Inflammatory macrophage treated with lipopolysaccharide for 4 hours (primary cell): ENCODE measurements at places on chromosomes 6 and 20.

GRCh38 chr6:67694127-67694526 is 941.0 kb upstream of the ADGRB3 start:
- DNase-seq = no peak

- peak; percentile 28 for DNase-seq
Observed at GRCh38 chr20:24980291-24981053, 12.1 kb downstream of the APMAP start.

GRCh38 chr6:123909989-123910388 is 106.3 kb downstream of the NKAIN2 start:
- no peak for DNase-seq

DNA sequence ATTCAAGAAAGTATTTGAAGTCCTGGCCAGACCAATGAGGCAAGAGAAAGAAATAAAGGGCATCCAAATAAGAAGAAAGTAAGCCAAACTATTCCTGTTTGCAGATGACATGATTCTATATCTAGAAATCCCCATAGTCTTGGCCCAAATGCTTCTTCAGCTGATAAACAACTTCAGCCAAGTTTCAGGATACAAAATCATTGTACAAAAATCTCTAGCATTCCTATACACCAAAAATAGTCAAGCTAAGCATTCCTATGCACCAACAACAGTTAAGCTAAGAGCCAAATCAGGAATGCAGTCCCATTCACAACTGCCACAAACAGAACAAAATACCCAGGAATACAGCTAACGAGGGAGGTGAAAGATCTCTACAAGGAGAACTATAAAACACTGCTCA is 60.1 kb upstream of the PHIP start:
- DNase-seq = no peak

DNA sequence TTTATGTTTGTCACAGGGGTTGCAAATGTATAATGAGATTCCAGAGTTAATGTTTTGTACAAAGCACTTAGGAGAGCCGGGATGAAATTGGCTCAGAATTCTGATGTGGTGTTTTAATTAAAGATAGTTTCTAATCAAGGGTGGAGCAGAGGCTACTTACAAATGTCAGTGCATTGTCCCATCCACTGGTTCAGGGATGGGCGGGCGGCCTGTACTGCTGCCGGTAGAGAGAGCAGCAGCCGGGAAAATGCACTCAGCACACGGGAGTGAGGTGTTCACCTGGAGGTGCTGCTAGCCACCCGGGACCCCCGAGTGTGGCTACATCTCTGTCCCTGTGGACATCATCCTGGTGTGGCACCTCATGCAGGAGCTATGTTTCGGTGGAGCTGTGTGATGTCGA is 193.3 kb downstream of the QKI start:
- DNase-seq = no peak

DNA sequence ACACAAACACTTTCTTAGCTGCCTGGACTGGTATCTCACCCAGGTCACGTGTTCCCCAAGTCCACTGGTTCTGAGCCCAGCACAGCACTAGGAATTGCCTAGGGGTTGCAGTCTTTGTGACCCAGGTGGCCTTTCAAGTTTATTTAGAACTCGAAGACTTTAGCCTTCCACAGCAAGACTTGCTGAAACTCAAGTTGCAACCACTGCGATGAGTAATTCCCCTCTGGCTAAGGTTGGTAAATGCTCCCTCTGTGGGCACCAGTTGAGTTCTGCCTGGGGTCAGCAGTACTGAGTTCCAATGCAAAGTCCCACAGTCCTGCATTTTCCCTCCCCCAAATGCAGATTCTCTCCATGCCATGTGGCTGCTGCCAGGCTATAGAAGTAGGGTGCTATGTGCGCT is 77.6 kb upstream of the MOCS1 start:
- DNase-seq = no peak

DNA sequence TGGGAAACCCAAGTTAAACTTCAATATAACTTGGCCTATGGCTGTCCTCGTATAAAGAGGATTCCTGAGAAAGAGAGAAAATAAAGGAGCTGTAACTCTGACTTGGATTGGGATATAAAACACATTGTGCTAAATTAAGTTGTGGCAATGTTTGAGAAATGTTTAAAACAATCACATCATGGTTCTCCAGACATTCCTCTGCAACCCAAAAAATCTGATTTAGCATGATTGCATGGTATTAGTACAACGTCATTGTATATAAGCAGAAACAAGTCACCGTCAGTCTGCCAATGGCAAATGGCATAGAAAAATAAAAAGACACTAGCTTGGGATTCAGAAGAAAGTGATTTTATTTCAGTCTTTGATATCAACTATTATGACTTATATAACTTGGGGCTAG is 140.2 kb upstream of the FAM83B start:
- DNase-seq = no peak

DNA sequence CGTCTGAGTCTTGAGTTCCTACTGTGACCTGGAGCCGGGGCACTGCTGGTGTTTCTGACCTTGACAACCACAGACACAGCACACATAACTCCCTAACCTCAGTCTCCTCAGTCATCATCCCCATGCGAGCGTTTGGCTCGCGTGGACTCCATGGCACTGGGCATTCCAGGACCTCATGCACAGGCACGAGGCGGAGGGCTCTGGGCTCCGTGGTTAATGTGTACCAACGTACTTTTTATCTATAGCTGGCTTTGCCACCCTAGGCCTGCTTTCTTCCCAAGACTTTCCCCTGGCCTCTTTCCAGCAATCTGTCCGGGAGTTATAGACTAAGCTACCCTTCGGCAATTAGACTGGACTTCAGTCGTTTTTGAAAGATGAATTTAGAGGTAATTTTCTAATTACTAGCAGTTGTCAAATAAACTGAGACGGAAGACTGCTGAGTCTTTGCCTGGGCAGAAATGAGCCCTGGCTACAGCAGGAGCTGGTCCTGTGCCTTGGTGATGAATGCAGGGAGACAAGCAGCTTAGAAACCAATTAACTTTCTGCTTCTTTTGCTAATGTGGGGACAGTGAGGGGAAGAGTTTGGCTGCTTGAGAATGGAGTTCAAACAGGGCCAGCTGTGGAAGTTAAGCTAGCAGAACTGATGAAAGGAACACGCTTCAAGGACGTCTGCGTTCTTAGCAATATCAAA is 16.1 kb upstream of the CTCFL start:
- DNase-seq = no peak

- DNase-seq = no peak
Observed at GRCh38 chr20:16100111-16100510, 473.1 kb downstream of the KIF16B start.

GRCh38 chr6:136401749-136402148 is 112.1 kb upstream of the BCLAF1 start:
- no peak for DNase-seq

DNA sequence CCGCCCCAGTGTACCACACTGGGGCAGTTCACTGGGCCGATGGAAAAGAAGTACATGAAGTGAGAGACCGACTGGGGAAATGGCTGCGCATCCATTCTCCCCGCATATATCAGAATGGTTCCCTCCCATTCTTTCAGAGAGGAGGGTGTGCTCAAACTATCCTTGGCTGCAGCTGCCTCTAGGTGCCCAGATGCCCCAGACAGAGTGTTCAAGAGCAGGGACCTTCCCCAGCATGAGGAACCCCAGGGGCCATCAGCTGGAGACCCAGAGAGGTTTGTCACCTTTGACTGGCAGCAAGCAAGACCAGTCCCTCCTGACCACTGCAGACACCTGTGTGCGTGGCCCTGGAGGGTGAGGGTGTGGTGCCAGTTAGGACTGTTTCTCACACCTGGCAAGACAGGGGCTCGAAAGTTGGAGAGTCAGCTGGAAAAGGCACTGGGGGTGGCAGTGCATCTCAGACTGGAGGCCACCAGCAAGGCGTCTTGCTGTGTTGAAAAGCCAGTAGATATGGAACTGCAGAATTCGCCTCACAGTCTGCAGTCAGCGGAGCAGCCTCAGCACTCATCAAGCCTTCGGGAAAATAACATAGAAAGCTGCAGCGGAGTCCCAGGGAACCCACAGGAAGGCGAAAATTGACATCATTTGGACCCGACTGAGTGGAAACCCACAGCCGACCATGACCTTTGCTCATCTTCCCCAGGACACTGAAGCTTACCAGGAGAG is 76.7 kb downstream of the GPR6 start:
- no peak for DNase-seq

DNA sequence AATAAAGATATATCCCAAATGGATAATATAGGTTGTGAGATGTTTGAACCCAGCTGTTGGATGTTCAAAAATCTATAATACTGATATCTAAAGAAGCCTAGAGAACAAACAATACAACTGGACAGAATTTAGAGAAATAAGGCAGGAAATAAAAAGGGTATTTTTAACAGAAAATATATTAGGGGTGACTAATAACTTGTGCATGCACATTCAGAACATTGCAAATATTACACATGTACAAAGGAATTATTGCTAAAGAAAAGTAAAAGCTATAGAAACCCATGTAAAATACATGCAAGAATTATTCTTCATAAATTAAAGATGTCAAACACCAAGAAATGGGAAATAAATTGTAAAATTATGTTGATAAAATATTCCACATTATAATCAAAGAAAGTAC is 32.7 kb upstream of the HCRTR2 start:
- DNase-seq = no peak
